Stimulated activated effector memory CD8-positive, alpha-beta T cell treated with anti-CD3 and anti-CD28 coated beads, Interleukin-12 subunit alpha, Interleukin-12 subunit beta, amount 100 ng/mL, for 72 hours (primary cell): ENCODE measurements at places on chromosomes 2 and 18.
A peak's percentile ranks its signal among the peaks of the same experiment; 100 is the strongest.

- DNase-seq, result no peak
These were observed 165.4 kb downstream of the MSH2 start for GRCh38 chr2:47568164-47568850.

DNA sequence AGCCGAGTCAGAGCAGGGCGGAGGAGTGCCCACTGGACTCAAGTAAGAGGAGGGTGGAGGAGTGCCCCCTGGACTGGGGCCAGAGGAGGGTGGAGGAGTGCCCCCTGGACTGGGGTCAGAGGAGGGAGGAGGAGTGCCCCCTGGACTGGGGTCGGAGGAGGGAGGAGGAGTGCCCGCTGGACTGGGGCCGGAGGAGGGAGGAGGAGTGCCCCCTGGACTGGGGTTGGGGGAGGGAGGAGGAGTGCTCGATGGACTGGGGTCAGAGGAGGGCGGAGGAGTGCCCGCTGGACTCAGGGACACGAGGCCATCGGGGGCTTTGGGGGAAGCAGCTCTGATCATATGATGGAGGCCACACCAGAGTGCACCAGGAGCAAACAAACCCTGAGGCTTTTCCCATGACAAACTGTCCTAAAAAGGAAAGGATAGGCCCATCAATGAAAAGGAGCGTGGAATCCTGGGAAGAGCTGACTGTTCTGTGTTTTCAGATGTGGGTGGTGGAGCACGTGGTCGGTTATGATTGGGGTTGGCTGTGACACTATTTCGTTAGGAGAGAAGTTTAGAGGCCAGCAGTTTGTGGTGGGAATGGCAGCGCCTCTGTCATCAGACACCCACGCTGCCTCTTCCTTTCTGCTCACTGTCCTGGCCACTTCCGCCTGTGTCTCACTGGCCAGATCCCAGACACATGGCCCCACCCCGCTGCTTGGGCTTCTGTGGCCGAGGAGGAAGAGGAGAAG, 24.5 kb upstream of the HPCAL1 start:
- peak; percentile 62 for DNase-seq

DNA sequence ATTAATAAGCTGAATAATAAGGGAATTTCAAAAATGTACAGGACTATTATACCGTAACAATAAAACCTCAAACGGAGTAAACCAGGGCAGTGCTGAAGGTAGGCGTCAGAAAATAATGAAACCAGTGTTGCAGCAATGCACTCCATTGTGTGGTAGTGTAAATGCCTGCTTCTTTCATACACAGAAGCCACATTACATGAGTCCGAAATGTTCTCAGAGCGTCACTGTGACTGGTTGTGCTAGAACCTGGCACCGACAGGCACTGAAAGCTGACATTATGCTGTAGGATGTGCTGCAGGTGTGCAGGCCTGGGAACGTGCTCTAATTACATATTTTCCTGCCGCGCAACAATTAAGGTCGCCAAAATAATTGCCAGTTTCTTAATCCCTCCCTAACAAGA, 53.3 kb downstream of the ZEB2 start:
- no peak for DNase-seq

- no peak for DNase-seq
These were observed 24.4 kb downstream of the HK2 start for GRCh38 chr2:74858281-74858680.

DNA sequence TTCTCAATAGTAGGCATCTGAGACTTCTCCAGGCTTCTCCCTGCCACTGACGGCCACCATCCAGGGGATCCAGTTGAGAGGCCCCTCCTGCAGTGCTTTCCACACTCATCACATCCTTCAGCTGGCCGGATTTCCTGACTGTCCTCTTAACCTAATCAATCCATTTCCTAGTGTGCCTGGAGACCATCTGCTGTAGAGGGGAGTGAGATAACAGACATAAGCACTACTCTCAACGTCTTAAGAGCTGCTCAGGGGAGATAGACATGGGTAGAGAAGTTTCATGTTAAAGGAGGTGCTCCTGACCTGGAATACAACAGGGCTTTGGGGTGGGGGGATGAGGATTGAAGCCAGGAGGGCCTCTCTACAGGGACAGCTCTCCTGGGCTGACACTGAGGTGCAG, 14.2 kb downstream of the SPR start:
- DNase-seq, result no peak

GRCh38 chr18:24584813-24585212, 124.4 kb downstream of the HRH4 start:
- DNase-seq, result no peak
